ENCODE measurements at places on chromosomes 11 and 22.

- DNase-seq, result no peak
These were observed 18.8 kb downstream of the RASD2 start for GRCh38 chr22:35559354-35560005.

DNA sequence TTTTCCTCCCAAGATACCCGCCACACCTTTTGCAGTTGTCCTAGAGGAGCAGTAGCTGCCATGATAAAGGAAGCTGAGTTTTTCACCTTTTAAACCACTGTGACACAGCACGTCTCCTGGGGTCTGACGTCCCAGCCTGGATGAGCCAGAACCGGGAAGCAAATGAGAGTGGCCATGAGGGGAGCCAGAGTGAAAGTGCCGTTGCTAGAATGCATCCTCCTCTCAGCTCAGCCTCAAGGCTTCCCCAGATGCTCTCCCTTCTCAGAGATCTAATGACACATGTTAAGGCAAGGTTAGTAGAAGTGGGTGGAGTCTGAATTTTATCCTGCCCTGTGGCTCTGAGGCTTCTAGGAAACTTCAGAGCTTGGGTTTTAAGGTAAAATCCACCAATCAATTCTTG, 23.4 kb upstream of the HTR3A start:
- DNase-seq, result no peak

DNA sequence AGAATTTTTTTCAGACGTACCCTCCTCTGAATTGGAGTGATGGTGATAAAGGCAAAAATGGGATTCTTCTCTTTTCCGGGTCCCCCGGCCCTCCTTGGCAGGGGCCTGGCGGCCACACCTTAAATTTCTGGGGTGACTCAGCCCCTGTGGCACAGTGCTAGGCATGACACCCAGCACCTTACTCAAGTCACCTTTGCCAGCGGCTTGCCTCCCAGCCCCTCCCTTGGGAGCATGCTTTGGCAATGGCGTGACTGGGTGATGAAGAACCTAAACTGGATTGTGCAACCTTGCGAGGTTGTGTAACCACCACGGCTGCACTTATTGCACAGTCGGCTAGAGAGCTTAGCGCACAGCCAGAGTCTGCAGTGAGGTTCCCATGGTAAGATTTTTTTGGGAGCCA, 16.2 kb upstream of the LDLRAD3 start:
- DNase-seq, result no peak

- peak; percentile 58 for DNase-seq
These were observed 69.1 kb downstream of the CTTN start for GRCh38 chr11:70467201-70468085.

- DNase-seq, result no peak
These were observed 4.7 kb downstream of the CSDC2 start for GRCh38 chr22:41565403-41566054.

Measured in NCI-H510A (cell line).